Lung (tissue), 17 donors: ENCODE measurements at places on chromosomes 5 and 9.

DNA sequence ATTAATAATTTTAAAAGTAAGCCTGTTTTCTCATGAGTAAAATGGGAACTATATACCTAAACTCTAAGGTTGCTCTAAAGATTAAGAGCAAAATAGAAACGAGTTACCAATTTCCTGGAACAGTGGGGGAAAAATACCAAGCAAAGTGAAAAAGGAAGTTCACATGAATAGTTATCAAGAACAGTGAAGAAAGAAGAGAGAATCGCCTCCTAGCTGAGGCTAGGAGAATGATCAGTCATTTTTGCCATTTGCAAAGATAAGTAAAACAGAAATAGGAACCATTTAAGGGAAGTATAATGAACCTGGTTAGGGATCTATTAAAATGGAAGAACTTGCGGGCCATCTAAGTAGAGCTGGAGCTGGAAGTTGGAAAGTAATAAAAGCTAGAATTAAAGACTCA is 50.7 kb downstream of the P4HA2 start:
- DNase-seq: no peak

DNA sequence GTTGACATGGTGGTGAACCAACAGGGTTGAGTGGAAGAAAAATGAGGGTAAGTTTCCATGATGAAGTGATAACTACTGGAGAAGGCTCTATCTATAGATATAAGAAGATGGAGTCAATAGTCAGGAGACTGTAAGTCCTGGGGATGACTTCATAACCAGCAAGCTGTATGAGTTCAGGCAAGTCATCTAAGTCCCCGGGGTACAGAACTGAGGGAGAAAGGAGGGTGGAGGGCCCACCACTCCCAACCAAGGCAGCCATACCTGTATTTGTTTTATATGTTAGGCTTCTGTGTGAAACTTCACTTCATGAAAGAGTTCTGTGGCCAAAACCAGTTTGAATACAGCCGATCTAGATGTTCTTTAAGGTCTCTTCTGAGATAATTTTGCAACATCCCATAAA is 53.3 kb upstream of the IFNE start:
- no peak for DNase-seq

DNA sequence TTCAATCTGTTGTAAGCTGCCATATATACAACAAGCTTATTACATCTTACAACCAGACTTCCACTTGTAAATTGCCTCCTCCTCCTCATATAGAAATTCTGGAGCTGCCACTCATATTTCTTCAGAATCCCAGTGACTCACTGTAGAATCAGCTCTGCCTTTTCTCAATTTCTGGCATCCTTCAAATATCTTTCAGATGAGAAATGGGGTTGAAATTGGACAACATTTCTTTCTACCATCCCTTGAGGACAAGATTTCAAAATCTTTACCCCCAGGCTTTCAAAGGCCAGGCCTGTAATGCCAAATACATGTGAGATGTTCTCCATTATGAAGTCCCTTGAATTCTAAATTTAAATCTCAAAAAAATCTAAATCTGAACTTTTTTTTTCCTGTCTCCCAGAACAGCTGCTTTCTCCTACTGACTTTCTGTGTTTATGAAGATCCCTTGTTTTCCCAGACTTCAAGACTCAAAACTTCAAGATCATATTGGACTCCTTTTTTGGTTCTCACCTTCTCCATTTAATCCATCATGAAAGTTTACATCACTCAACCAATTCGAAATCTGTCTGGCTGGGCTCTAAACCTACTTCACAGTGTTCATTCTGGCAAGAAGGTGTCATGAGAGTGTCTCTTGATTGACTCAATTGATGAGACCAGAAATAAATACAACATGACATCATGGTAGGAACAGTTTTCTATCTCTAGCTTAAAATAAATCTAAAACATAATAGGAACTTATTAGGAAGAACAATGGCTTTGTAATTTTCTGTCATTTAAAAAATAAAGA is 109.8 kb downstream of the HMHB1 start:
- DNase-seq: no peak

GRCh38 chr5:96942078-96942477 is 6.2 kb downstream of the LNPEP start:
- DNase-seq: no peak

DNA sequence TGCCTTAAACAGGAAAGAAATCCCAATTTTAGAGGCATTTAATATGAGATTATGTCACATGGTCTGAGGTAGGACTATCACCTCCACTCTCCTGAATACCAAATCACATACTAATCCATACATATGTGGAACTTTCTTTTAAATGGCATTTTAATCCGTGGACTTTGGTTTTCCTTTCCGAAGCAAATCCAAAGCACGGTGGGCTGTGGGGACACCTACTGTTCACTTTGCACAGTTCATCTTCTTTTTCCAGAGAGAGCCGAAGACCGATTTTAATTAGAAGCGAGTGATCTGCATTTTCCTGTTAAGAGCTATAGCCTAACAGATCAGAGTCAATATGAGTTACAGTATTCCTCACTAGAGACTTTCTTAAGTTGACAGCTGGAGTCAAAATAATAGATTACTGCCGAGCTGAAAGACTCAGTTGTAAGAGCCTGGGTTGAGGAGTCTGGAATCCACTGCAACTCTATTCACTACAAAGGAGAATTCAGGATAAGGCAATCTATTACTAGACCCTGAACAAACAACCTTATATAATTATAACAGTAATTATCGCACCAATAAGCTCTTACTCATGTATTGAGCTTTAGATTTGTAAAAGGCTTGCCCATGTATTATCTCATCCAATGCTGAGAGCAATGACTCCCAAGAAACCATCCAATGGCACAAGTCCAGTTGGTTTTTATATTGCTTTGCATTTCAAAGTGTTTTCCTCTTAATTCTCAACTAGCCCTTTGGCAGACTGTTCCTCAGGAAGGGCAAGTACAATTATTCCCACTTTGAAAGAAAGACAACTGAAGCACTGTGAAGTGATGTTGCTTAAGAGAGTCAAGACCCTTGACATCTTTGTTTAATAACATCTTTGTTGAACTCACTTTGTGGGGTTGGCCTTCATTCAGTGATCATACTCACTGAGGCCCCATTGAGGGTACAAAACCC is 144.7 kb downstream of the TRPM6 start:
- DNase-seq: peak; percentile 32

- DNase-seq: no peak
Observed at GRCh38 chr9:134395737-134396257, 69.5 kb downstream of the RXRA start.

- DNase-seq: no peak
Observed at GRCh38 chr5:88841212-88841611, 41.8 kb downstream of the MEF2C start.

GRCh38 chr9:133844398-133844784 is 106.2 kb upstream of the SARDH start:
- no peak for DNase-seq

DNA sequence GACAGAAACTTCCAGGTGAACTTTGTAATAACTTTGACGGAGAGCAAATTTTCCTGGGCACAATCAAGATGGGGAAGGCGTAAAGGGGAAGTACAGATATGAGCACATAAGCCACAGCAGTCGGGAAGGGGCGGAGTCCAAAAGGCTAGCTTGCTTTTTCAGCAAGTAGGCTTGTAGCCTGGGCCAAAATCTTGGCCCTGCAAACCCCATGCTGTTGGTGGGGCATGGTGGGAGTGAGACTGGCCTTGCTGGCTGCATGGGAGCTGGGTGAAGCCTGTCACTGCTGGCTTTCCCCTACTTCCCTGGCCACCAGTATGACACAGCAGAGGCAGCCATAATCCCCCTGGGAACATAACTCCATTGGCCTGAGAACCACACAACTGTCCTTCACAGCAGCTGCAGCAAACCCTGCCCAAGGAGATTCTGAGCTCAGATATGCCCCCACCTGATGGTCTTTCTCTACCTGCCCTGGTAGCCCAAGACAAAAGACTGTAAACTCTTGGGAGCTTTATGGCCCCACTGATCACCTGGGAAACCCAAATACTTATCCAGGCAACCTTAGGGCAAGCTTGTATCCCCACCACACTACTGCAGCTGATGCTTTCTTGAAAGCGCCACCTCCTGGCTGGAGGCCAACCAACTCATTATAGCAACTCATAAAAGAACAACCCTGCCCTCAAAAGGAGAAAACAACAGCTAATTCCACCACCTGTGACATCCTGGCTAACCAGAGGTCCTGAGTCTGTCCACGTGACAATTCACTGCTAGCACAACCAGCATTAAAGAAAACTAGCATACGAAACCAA is 24.0 kb downstream of the DCTN4 start:
- no peak for DNase-seq

GRCh38 chr5:11075035-11075805 is 314.2 kb upstream of the DAP start:
- no peak for DNase-seq

GRCh38 chr5:129930221-129930620 is 26.0 kb downstream of the CHSY3 start:
- DNase-seq: no peak

DNA sequence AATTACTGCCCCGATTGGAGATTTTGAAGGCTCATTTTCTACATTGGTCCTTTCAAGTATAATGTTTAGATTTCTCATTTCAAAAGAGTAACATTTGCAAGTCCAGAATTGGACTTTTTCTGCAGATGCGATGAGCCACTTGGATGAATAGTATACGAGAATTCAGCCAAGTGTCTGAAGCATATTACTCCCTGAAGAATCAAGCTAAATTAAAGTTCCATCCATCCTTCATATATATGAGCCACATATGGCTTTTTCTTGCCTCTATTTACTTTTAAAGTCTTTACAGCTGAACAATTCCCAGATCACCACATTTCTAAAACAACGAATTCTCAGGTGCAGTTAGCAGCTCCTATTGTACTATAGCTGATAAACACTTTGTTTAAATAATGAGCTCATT is 288.7 kb downstream of the CEMIP2 start:
- DNase-seq: no peak

DNA sequence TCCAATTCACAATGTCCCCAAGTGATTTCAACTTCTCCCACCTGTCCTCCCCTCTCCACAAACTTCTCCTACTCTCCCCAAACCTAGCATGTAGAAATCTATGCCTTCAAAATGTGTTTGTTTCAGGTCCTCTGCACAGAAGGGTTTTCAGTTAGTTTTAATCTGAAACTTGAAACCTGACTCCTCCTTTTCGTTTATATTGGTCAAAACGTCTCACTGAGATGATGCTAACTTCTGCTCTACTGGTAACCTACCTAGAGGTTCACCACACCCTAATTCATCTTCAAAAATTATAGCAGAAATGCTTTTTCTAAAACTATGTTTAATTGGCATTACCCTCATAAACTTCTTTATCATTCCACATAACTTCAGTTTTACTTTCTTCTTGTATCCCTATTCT is 401.8 kb upstream of the ADAMTS16 start:
- DNase-seq: no peak

GRCh38 chr5:88049737-88050136 is 218.9 kb downstream of the TMEM161B start:
- DNase-seq: no peak

DNA sequence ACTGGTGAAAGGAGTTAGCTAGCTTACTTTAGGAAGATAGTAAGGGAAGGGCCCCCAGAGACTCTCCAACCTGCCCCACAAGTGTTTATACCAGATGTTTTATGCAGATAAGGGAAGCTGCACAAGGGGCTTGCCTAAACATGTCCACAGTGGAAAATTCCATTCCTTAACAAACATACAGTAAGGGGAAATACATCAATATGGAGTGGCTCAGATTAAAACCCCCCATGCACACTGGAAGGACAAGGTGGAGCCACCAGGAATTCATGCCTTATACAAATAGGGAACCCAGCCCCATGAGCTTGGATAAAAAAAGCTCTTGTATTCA is 106.3 kb upstream of the GPBP1 start:
- DNase-seq: no peak

GRCh38 chr9:17160327-17160726 is 25.5 kb downstream of the CNTLN start:
- DNase-seq: no peak

GRCh38 chr5:45402804-45403455 is 293.2 kb downstream of the HCN1 start:
- no peak for DNase-seq

GRCh38 chr5:122192497-122193496 is 63.5 kb downstream of the ZNF474 start:
- peak; percentile 92 for DNase-seq

DNA sequence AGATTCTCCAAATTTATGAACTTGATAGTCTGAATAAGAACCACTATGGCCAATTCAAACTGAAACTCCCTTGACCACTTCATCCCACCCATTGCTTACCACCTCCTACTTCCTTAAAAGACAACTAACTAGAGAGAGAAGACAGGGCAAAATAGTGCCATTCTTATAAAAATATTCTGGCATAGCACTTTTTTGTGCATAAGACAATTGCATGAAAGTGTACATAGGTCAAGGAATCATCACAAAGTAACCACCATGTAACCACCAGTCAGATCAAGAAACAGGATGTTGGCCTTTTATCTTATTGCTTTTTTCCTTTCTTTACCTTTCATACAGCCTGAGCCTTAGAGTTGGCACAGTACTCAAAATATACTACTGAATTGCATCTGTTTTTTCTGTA is 8.1 kb upstream of the ARSB start:
- DNase-seq: no peak

GRCh38 chr9:86600977-86601376 is 246.8 kb upstream of the TUT7 start:
- no peak for DNase-seq

- DNase-seq: no peak
Observed at GRCh38 chr5:149790276-149790675, 60.2 kb downstream of the PPARGC1B start.

DNA sequence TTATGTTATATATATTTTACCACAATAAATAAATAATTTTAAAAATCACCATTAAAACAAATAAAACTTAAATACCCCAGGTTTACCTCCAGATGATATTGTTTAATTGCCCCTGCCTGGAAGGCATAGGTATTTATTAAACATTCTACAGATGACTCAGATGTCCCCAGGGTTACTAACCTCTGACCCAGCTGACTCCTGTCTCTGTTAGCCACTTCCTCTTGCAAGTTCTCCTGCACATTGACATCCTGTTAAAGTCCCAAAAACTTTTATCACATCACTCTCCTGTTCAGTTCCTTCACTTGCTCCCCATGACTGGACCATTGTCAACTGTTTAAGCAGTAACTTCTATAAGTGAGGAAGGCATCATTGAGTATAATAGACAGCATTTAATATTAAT is 37.0 kb upstream of the RAB3C start:
- DNase-seq: peak; percentile 4
